Right forelimb (tissue), 1 donor: ENCODE measurements at places on chromosomes 16 and 17.

DNA sequence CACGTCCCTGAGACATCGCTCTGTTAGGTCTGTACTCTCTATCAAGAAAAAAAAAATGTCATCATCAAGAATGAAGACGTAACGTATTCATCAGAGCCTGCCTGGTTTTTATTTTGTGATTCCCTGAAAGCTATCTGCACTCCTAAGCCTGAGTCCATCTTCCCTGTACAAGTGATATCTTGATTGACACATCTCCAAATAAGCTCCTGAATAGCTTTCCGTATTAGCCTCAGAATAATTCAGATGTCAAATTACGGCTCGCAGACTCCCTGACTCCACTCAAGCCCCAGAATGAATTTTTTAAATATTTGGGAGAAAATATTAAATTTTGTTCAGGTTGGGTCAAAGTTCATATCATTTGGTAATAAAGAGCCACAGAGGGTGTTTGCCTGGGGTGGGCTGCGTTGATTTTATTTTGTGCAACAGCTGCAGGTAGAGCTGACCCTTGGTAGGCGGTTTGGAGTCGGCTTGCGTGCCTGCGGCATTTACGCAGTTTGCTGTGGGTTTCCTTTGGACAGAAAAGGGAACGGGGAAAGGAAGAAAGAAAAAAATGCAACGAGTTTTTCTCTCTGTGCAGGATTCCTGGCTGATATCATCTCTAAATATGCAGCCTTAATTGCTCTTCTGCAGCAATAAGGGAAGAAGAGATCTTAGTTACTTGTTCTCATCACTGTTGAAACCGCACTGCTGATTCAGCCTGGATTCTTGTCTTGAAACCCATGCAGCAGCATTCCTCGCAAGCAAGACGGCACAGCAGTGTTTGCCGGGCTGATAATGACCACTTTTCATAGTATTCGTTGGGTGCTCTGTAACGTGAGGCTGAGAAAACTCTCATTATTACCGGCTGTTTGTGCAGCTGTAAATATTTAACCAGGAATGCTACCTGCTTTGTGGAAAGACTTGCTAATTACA is 114.7 kb downstream of the IRX3 start:
- no peak for DNase-seq

- peak; percentile 88 for DNase-seq
These were observed 74.6 kb downstream of the CMC2 start for GRCh38 chr16:80931801-80932707.

DNA sequence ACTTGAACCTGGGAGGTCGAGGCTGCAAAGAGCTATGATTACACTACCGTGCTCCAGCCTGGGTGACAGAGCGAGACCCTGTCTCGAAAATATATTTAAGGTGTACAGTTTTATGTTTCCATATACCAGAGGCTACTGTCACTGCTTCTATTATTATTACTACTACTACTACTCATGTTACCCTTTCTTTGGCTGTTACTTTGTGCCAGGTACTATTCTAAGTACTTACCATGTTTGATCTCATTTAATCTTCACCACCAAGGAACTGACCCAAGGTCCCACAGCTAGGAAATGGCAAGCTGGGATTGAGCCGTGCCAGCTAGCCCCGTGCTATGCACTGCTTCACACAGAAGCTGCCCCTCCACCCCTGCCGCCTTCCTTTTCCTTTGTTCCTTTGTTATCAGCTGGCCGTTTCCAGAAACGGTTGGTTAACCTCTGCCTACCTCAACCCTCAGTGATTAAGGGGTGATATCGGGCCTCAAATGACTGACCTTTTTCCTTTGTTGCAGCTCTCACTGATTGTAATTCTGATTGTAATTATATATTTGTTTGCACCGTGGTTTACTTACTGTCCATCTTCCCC is 78.4 kb downstream of the ABCC1 start:
- DNase-seq = no peak

- peak; percentile 75 for DNase-seq
These were observed 27.2 kb downstream of the CLEC16A start for GRCh38 chr16:10971560-10971961.

DNA sequence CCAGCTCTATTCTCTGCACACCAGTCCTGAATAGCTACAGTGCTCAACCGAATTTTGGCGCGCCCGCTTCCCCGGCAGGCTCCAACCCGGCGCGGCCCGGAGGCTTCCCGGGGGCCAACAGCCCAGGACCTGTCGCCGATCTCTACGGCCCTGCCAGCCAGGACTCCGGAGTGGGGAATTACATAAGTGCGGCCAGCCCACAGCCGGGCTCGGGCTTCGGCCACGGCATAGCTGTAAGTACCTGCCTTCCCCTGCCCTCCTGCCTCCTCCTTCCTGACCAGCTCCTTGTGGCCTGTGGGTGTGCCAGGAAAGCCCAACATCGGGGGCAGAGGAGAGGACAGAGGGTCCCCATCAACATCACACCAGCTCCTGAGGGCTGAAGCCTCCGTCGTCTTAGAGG is 70.2 kb downstream of the CCDC182 start:
- DNase-seq = no peak
